ENCODE measurements at places on chromosomes 5 and 9. TPM values are rescaled to one million over a fixed set of nuclear protein-coding genes. Genes with fewer than 3 reads are reported as not detected.

Gene BICD2
- 35.8 TPM for total RNA-seq

Gene PCDH12
- total RNA-seq, result 72.0 TPM

Gene RHOBTB3
- 37.8 TPM for total RNA-seq

Gene PTPN3
- total RNA-seq, result 0.59 TPM

Gene CPLANE1
- total RNA-seq, result 18.8 TPM

Gene PCDHGC4
- total RNA-seq, result 3.9 TPM

Gene TRIM36
- total RNA-seq, result 2.2 TPM

Gene C5orf58
- not detected for total RNA-seq

Gene PIP5K1B
- 4.3 TPM for total RNA-seq

Gene GKAP1
- 7.7 TPM for total RNA-seq

Gene PCDHGA1
- 0.30 TPM for total RNA-seq

Gene GGTA1
- 44.9 TPM for total RNA-seq

Gene HAUS6
- 13.5 TPM for total RNA-seq

Gene SCAI
- 5.4 TPM for total RNA-seq

Gene FAM200C
- total RNA-seq, result 1.6 TPM

Gene AIF1L
- 380 TPM for total RNA-seq

Gene PCDHB5
- total RNA-seq, result 1.6 TPM

Gene N4BP3
- 4.1 TPM for total RNA-seq

Gene SMIM33
- not detected for total RNA-seq

Gene GLRA1
- not detected for total RNA-seq

All from spleen (tissue), 13 donors.